ENCODE measurements at places on chromosomes 12 and 14.

DNA sequence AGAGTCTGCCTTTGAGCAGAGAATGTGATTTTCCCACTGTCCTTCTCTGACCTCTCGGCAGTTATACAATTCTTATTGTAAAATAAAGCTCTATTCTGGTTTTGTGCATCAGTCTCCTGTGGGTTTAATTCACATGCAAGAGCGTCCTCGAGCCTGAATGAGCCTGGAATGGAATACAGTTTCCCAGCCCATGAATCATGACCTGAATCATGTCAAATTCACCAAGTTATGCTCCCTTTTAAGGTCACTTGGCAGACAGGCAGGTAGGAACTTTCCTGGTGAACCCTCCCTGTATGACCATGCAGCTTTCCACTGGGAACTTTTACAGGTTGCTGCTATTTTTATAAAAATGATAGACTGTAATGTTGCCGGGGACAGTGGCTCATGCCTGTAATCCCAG lies 41.7 kb downstream of the BICD1 start:
- peak; percentile 12 for DNase-seq

DNA sequence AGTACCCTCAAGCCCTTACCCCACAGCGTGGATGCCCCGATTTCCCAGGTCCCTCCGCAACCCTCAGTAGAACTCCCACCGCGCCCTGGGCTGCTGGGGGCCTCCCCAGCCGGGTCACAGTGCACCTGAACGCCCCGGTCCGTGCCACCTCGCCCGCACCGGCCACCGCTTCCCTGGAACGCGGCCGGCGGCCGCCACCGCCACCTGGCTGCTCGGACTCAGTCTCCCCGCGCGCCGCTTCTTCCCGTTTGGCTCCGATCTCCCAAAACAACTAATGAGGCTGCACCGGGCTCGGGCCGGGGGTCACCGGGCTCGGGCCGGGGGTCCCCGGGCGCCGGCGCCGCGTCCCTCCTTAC lies 1.0 kb downstream of the ITPK1 start:
- DNase-seq = no peak

DNA sequence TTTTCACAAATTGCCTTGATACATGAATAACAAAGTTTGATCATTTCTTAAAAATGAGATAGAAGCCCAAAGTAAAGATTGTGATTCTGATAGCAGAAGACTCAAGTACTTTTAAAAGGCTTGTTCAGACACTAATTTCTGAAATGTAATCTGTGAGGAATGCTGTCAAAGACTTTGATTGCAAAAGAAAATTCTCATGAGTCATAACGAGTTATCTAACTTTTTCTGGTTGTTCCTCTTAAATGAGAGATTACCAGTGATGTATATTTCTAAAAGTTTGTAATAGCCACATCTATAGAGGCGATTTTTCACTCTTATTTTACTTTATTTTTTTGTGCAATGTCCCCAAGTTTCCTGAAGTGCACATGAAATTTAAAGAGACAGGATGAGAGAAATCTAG lies 7.0 kb downstream of the PYGL start:
- no peak for DNase-seq

- DNase-seq = no peak
Observed at GRCh38 chr12:77777274-77777673, 53.4 kb upstream of the NAV3 start.

DNA sequence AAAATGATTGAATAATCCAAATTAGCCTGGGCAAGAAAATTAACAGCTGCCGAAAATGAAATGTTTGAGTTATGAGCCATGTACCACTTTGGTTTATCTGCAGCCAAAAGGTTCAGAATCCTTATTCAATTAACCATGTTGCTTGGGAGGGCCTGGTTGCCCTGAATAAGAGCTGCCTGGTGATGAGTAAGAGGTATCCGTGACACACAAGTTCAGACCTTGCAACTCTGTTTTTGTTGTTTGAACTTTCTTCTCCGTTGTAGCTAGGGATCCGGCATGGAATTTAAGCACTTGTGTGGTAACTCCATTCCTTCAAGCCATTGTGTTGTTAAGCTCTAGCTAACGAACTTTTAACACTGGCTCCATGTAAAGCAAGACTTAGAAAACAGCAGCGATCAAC lies 35.7 kb downstream of the FOXA1 start:
- DNase-seq = no peak

- DNase-seq = no peak
Observed at GRCh38 chr12:51240971-51241370, 2.3 kb downstream of the DAZAP2 start.

GRCh38 chr12:122040579-122041386 lies 19.1 kb downstream of the BCL7A start:
- no peak for DNase-seq

- DNase-seq = no peak
Observed at GRCh38 chr14:22794551-22794951, 20.7 kb downstream of the SLC7A7 start.

DNA sequence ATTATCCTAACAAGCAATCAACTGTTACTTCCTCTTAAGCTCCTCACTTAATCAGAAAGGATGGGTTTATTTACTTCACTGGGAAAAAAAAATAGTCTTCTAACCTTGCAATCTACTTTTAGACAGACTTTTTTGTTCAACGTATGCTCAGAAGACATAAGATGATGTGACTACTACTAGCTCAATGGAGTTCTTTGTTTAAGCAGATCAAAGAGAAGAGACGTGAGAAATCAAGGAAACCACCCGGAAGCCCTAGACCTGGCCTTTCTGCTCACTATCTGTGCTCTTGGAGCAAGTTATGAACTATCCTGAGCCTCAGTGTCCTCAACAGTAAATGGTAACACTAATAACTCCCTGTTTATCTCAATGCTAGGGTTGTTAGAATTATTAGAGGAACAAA lies 78.5 kb downstream of the ARMH4 start:
- no peak for DNase-seq

- no peak for DNase-seq
Observed at GRCh38 chr12:118190266-118190665, 54.3 kb downstream of the PEBP1 start.

DNA sequence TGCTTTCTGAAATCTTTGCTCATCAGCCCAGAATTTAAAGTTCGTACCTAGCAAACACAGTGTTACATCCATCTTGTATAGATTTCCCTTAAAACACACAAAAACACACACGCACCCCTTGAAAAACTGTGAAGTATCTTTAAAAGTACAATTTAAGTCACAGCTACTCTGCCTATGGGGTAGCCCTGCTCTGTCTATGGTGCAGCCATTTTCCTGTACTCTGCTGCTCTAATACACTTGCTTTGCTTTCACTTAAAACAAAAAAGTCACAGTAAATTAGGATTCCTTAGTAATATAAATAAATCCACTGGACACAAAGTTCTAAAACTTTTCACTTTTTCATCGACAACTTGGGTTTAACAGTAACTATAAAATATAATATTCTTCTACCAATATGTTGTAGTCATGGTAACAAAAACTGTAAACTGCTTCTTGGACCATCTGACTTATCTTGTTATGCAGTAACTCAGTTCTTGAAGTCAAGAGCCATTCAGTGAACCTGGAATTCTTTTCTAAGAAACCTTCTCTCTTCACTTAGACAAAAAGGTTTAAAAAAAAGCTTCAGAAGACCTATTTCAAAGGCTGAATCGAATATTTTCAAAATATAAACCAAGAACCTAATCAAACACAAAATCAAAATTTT lies 63.5 kb downstream of the MED13L start:
- no peak for DNase-seq

GRCh38 chr12:5455045-5455444 lies 23.1 kb downstream of the NTF3 start:
- no peak for DNase-seq

DNA sequence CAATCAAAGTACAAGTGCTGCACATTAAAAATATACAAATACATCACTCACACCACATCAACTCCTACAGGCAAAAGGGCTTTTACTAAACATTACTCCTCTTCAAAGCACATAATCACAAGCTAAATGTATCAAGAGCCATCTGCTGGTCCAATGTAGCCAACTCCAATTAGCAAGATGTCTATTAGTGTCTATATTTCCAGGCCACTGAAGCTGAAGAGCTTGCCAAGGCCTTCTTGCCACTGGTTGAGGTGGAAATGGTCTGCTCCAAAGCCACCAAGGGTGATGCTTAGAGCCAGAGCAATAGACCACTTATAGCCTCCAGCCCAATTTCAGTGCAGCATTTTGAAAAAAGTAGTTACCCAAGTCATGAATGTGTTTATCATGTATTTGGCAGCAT lies 54.4 kb downstream of the RASSF9 start:
- no peak for DNase-seq
